ENCODE measurements at places on chromosomes 12 and 14. TPM values are rescaled to one million over a fixed set of nuclear protein-coding genes. Genes with fewer than 3 reads are reported as not detected.

MYO1A gene
- total RNA-seq = not detected

NAV3 gene
- total RNA-seq = 6.8 TPM

TCL1B gene
- not detected for total RNA-seq

AGAP2 gene
- total RNA-seq = 6.4 TPM

IFT81 gene
- 8.9 TPM for total RNA-seq

SELPLG gene
- total RNA-seq = 14.3 TPM

ALG10 gene
- total RNA-seq = 2.7 TPM

MIP gene
- not detected for total RNA-seq

PLEKHD1 gene
- 0.45 TPM for total RNA-seq

LRRC43 gene
- 0.93 TPM for total RNA-seq

P2RX7 gene
- 1.1 TPM for total RNA-seq

YBX3 gene
- 418 TPM for total RNA-seq

GCN1 gene
- total RNA-seq = 24.4 TPM

EIF2S3B gene
- total RNA-seq = 0.51 TPM

PSMD9 gene
- total RNA-seq = 37.9 TPM

LRRIQ1 gene
- total RNA-seq = not detected

ARPC3 gene
- total RNA-seq = 77.2 TPM

C12orf56 gene
- total RNA-seq = not detected

DTX1 gene
- total RNA-seq = 3.0 TPM

FGF6 gene
- total RNA-seq = not detected

PPP1R1A gene
- 84.1 TPM for total RNA-seq

BAZ1A gene
- 9.9 TPM for total RNA-seq

GALNT8 gene
- 2.6 TPM for total RNA-seq

PRB2 gene
- total RNA-seq = not detected

FGF23 gene
- not detected for total RNA-seq

TAS2R31 gene
- 1.6 TPM for total RNA-seq

COCH gene
- 1.6 TPM for total RNA-seq

FBRSL1 gene
- total RNA-seq = 57.0 TPM

CLEC4C gene
- total RNA-seq = not detected

LGMN gene
- total RNA-seq = 327 TPM

CLEC9A gene
- total RNA-seq = not detected

SLC17A8 gene
- not detected for total RNA-seq

BATF gene
- 0.94 TPM for total RNA-seq

GLT8D2 gene
- total RNA-seq = 6.9 TPM

RNASE3 gene
- total RNA-seq = not detected

COL2A1 gene
- 0.05 TPM for total RNA-seq

ARHGEF25 gene
- total RNA-seq = 11.4 TPM

AKAP5 gene
- 0.29 TPM for total RNA-seq

MEG3 gene
- total RNA-seq = 9.7 TPM

RDH16 gene
- 0.54 TPM for total RNA-seq
